Cerebellum (tissue), 4 donors: ENCODE measurements at places on chromosomes 4 and X.

GRCh38 chr4:143712155-143712550 is 11.7 kb upstream of the FREM3 start:
- no peak for DNase-seq

DNA sequence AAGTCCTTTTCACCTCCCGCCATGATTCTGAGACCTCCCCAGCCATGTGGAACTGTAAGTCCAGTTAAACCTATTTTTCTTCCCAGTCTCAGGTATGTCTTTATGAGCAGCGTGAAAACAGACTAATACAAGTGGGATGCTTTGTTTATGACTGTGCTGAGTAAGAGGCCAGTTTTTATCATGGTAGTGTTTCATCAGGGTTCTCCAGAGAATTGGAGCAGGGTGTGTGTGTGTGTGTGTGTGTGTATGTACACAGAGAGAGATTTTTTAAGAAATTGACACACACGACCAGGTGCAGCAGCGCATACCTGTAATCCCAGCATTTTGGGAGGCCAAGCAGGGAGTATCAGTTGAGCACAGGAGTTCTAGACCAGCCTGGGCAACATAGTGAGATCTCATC is 34.6 kb upstream of the SLC2A9 start:
- no peak for DNase-seq

GRCh38 chrX:136725441-136726104 is 55.2 kb downstream of the ARHGEF6 start:
- no peak for DNase-seq

GRCh38 chr4:6907658-6908191 is 1.9 kb upstream of the TBC1D14 start:
- no peak for DNase-seq

GRCh38 chr4:151962138-151962823 is 201.5 kb upstream of the GATB start:
- no peak for DNase-seq

GRCh38 chr4:70556856-70557255 is 35.2 kb upstream of the AMBN start:
- no peak for DNase-seq

- no peak for DNase-seq
Observed at GRCh38 chrX:56130436-56130835, 101.7 kb upstream of the KLF8 start.

DNA sequence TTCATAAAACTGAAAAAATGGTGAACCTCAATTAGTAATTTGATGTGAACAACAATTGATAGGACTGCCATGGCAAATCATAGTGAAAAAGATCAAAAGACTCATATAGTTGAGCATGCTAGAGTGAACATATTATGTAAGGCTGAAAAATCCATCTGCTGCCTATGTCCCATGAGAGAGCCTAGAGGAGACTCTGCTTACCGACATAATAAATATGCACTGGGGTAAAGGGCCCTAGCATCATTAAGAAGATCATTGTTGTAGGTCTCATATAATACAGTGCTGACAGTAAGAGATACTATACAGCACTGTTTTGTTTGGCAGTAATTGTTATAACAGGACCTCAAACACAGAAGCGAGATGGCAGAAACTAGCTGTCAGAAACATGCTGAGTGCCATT is 229.0 kb downstream of the PABPC4L start:
- no peak for DNase-seq

DNA sequence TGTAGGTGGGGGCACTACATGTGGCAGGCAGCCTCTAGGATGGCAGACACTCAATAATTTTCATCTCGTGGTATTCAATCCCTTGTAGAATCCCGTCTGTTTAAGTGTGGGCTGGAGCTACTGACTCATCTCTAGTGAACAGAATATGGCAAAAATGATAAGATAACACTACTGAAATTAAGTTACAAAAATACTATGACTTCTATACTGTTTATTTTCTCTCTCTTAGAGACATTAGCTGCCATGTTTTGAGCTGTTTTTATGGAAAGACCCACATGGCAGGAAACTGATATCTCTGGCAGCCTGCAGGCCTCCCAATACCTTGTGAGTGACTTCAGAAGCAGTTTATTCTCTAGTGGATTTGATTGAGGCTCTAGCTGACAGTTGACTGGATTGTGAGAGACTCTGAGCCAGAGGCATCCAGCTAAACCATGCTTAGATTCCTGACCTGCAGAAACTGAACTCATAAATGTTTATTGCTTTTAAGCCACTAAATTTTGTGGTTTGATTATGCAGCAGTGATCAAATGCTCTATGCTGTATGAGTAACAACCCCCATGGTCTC is 298.8 kb upstream of the CTSO start:
- no peak for DNase-seq

DNA sequence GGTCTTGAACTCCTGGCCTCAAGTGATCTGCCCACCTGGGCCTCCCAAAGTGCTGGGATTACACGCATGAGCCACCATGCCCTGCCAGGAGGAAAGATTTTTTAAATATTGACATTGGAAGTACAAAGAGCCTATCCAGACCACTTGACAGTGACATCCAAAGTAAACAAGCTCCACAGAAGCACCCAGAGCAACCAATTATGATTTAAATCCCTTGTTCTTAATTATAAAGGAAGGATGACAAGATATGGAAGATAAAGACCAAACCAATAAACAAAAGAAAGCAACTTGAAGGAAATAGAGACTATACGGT is 27.7 kb upstream of the RPL34 start:
- no peak for DNase-seq

- no peak for DNase-seq
Observed at GRCh38 chr4:176014583-176015108, 51.0 kb upstream of the WDR17 start.

DNA sequence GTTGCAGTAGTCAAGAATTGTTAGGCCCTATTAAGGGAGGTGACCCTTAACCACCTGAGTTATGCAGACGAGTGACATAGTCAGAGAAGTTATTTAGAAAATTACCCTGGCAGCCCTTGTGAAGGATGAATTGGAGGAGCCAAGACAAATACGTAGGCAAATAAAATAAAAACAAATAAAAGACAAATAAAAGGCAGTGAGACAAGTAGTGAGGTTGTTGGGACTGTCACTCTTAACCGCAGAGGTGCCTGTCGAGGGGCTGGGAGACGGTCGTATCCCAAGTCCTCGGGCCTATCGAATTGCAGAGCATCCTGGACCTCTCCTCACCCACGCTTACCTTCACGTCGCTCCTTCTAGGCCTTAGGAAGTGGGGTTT is 58.0 kb upstream of the ZC4H2 start:
- DNase-seq: no peak

- DNase-seq: peak; percentile 0
Observed at GRCh38 chrX:51215266-51215665, 117.4 kb upstream of the NUDT10 start.

DNA sequence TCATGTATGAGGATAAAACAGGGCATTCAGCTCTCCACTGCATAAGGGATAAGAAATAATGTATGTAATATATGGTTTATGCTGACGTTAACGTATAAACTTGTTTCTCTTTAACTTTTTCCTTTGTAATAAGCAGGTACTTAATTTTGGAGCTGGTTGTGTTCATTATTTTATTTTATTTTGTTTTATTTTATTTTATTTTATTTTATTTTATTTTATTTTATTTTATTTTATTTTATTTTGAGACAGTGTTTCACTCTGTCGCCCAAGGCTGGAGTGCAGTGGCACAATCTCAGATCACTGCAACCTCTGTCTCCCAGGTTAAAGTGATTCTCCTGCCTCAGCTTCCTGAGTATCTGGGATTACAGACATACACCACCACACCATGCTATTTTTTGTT is 1932.6 kb upstream of the TENM3 start:
- DNase-seq: no peak

DNA sequence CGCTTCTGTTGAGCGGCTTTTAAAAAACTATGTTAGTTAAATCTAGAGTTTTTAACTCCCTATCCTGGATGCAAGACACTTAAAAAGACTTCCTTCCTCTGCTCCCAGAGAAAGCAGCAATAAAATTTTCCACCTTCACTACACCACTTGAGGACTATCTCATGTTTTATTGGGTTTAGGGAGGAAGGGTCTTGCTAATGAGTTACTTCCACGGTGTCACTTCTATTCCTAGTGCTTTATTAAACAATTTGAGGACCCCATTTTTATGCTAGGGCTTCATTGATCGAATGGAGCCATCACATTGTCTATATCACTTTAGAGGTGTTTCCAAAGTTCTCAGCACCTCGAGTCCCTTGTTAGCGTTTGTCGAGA is 3.7 kb upstream of the STIM2 start:
- no peak for DNase-seq

- DNase-seq: no peak
Observed at GRCh38 chr4:89616382-89616781, 220.6 kb downstream of the SNCA start.

DNA sequence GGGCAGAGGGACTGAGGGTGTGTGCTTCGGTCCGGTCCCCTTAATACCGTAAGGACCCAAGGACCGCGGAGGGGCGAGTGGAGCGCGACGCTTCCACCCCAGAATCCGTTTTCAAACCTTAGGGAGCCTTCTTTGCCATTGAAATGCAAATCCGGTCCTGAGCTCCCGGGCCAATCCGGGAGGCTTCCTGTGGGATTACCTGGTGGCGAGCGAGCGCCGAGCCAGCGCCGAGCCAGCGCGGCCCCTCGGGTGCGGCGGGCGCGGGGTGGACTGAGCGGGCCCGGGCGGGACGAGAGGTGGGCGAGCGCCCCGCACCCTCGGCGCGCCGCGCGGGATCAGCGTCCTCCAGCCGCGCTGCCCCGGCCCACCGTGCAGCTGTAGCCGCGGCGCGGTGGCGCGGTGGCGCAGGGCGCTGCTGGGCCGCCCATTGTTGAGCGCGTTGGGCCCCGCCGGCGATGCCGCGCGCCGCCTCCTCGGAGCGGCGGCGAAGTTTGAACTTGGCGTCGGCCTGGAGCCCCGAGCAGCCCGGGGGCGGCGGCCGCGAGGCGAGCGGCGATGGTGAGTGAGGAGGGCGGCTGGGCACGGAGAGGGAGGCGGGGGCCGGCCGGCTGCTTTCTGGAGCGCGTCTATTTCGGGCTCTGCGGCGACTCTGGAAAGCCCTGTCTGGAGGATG is 208.7 kb downstream of the SOWAHB start:
- DNase-seq: peak; percentile 65

- no peak for DNase-seq
Observed at GRCh38 chr4:158280856-158281255, 70.6 kb downstream of the TMEM144 start.

GRCh38 chr4:165175879-165176278 is 31.5 kb upstream of the KLHL2 start:
- peak; percentile 6 for DNase-seq

DNA sequence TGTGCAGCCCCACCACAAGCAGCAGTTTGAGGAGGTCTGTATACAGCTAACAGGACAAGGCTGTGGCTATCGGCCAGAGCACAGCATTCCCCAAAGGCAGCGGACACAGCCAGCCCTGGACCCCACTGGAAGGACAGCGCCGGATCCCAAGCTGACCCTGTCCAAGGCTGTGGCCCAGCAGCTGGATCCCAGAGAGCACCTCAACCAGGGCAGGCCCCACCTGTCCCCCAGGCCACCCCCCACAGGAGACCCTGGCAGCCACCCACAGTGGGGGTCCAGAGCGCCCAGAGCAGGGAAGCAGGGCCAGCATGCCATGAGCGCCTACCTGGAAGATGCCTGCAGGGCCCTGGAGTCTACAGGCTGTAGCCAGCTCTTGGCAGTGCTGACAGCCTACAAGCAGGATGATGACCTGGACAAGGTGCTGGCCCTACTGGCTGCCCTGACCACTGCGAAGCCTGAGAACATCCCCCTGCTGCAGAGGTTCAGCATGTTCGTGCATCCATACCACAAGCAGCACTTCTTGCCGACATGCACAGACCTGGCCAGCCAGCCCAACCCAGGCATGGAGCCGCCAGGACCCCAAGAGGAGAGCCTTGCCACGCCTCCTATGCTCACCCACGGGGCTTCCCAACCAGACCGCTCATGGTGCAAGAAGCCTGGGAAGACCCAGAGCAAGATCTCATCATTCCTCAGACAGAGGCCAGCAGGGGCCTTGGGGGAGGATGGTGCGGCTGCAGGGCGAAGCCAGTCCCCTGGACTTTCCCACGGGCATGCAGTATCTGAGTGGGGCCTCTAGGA is 62.0 kb downstream of the ALPK1 start:
- no peak for DNase-seq

GRCh38 chr4:6478546-6479220 is 6.3 kb upstream of the PPP2R2C start:
- DNase-seq: no peak

- DNase-seq: no peak
Observed at GRCh38 chr4:26609391-26609790, 25.5 kb downstream of the TBC1D19 start.

GRCh38 chr4:25563071-25563564 is 92.5 kb upstream of the SLC34A2 start:
- no peak for DNase-seq

DNA sequence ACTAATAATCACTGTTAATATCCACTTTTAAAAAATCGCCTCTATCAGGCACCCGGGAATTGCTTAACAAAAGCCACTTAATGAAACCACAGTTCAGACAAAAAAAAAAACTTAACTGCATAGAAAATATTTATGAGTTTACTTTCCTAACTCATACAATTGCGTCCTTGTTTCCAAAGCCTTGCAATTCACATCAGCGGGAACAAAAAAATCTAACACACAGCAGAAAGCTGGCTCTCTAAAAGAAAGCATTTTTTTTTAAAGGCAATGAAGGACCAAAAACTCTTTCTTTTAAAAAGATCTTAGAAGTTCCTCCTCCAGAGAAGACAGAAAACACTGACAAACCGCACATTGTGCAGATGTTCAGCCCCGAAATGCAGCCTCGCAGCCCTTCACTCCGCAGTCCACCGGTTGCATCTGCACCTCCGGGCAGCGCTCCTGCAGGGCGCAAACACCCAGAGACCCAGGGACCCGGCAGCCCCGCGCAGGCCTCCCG is 812 bp downstream of the FAT1 start:
- peak; percentile 21 for DNase-seq

DNA sequence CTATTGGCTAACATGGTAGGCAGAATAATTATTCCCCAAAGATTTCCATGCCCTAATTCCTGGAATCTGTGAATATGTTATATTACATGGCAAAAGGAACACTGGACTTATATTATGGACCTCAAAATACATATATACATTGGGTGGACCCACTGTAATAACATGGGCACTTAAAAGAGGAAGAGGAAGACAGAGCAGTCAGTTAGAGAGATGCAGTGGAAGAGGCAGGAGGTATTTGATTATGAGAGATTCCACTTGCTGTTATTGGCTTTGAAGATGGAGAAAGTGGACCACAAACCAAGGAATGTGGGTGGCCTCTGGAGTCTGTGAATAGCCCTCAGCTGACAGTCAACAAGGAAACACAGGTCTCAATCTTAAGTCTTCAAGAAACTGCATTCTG is 14.0 kb upstream of the ART3 start:
- DNase-seq: no peak

GRCh38 chr4:7021930-7022664 is 21.1 kb upstream of the TADA2B start:
- DNase-seq: no peak

- no peak for DNase-seq
Observed at GRCh38 chrX:13216139-13216538, 103.7 kb downstream of the ATXN3L start.

DNA sequence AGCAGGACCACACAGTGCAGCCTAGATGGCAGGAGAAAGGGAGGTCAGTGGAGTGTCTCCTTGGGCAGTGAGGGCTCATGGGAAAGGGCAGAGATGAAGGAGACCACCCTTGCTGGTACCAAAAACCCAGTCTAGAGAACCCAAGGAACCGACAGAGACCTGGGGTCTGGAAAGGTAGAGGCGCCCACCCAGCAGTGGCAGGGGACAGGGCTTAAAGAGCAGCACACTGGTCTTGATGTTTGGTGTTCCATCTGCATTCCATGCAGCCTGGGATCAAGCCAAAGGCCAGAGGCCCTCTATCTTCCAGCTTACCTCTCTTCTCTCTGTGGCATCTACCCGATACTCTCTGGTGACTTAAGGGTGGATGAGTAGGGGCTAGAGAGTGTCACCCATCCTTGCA is 127.5 kb downstream of the PJA1 start:
- DNase-seq: no peak
